Activated T-cell treated with anti-CD3 and anti-CD28 coated beads for 48 hours (primary cell): ENCODE measurements at places on chromosomes 1 and 21.
A peak's percentile ranks its signal among the peaks of the same experiment; 100 is the strongest.

GRCh38 chr1:13832100-13832499 is 132.1 kb downstream of the PRDM2 start:
- no peak for DNase-seq

DNA sequence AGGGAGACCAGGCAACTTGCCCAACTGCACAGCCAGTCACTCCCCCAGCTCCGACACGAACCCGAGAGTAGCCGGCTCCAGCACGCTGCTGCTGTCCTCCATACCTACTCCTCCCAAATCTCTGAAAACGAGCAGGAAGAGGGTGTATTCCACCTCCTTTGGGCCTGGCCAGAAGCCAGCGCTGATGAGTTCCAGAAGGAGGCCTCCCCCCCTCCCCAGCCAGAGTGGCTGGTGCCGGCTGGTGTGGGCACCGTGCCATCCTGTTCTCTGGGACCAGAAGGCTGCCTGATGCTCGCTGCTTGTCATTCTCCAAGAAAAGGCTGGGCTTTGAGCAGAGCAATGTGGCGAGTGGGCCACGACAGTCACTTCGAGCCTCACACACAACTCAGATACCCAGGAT is 22.2 kb downstream of the KCNN3 start:
- DNase-seq = no peak

GRCh38 chr1:44076066-44076465 is 42.6 kb upstream of the KLF17 start:
- no peak for DNase-seq

DNA sequence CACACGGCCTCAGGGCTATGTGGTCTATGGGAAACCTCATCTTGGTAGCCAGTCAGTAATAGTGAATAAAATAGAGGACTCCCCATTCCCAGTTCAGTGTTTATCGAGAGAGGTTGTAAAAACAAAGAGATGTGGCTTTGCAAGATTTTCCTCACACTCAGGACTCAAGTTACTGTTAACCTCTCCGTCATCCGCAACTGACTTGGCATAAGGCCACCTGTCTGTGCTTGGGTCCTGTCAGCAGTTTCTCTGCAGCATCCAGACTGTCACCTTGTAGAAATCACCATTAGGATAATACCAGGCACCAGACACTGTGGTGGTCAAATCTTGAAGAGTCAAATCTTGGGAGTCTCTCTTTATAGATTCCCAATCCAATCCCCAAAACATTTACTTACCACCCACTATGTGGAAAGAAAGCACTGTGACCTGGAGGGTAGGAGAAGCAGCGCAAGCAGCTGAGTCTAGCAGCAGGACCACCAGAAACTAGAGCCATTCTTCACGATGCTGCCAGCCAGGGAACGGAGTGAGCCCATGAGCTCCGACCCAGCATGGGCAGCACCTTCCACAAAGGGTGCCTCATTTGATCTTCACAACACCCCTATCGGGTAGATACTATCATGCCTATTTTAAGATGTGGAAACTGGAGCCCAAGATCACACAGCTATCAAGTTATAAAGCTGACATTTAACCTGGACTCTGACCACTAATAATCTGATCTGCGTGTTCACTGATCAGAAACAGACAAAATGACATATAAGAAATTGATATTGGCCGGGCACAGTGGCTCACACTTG is 5.6 kb upstream of the GPR25 start:
- DNase-seq = no peak

DNA sequence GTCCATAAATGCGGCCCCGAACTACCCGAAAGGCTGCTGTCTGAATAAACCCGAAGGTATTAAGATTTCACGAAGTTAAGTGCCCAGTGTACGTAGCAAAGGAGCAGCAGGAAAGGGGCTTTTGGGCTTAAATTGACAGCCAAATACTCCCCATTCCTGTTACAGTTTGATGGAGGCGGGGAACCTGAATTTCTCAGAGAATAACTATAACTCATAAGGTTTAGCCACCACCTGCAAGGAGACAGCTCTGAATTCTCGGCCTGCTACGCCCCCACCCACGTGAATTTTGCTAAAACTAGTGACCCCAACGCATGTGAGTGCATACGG is 5.2 kb downstream of the GFI1 start:
- no peak for DNase-seq

DNA sequence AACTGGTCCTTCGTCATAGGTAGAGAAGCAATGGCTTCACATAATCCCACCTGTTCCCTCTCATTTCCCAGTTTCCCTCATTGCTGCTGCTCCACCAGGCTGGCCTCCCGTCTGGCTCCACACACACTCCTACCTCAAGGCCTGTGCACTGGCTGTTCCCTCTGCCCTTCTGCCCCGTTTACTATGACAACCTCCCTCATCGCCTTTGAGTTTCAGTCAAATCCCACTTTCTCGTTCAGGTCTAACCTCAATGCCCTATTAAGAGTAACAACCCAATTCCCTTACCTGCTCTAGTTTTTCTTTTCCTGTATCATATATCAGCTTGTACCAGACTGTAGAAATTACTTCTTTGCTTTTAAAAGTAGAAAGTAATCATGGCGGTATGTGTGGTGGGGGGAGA is 589.7 kb downstream of the SMYD3 start:
- DNase-seq = no peak

- DNase-seq = peak; percentile 25
These were observed 2.6 kb downstream of the PRDM2 start for GRCh38 chr1:13702425-13703127.

GRCh38 chr1:1782399-1783221 is 4.3 kb upstream of the NADK start:
- DNase-seq = no peak

GRCh38 chr1:236608930-236609726 is 4.8 kb upstream of the HEATR1 start:
- DNase-seq = peak; percentile 15

DNA sequence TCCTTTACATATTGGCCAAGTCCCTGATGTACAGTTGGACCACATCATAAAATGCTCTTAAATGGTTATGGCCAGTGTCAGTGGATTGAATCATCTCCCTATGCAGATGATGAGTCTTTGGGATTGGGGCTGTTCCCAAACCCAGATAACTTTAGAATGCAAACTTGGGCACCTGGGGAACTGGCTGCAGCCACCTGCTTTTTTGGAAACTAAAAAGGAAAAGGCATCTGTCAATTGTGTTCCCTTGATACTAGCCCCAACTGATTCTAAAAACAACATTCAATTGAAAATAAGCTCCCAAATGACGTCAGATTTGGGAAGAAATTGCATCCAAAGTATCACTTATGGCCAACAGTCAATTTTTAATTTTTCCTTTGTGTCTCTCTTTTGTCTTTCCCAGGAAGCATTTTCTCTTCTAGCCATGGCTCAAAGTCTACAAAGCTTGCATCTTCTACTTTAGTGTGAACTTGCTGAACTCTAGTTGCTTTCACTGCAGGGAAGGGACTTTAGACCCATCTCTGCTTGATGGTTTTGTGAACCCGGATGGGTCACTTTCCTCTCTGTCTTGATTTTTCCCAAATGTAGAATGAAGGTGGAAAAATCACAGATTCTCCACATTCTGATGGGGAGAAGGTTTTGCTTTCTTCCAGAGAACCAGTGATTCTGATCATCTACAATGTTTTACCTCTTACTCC is 402.3 kb upstream of the USP24 start:
- no peak for DNase-seq

- no peak for DNase-seq
These were observed 67.8 kb downstream of the NTMT2 start for GRCh38 chr1:170213596-170213995.

DNA sequence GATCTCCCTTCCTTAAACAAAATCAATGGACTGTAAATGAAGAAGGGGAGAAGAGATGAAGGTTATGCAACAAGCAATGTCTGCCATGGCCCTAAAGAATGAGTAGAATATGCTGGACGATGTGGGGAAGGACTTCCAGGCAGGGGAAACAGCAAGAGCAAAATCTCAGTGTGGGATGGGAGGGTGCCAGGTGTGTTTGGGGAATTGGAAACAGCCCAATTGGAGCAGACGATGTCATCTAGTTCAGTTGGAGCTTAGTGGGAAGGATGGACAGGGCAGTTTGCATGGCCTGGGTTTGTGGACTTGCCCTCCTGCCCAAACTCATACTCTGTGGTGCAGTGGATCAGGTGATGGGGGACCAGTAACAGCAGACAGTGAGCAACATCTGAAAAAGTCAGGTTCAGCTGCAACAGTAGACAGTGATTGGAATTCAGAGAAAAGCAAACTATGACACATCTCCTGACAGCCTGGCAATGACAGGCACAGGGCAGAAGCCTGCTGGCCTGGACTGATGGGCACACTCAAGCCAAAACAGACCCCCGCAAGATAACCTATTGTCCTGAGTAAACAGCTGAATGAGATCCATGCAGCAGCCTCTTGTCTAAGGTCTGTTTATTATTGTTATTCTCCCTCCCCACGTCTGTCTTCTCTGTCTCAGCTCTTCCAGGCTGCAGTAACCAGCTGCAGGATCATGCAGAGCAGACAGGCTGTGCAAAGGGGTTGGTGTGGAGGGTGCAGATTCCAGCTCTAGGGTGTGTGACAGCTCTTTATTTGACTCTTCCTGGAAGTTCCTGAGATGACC is 50.5 kb upstream of the PRELP start:
- no peak for DNase-seq

- DNase-seq = no peak
These were observed 183.0 kb downstream of the BARHL2 start for GRCh38 chr1:90534116-90534515.

- DNase-seq = no peak
These were observed 35.7 kb downstream of the NCF2 start for GRCh38 chr1:183554577-183554976.

GRCh38 chr1:114892194-114892918 is 37.7 kb downstream of the SYCP1 start:
- DNase-seq = no peak

DNA sequence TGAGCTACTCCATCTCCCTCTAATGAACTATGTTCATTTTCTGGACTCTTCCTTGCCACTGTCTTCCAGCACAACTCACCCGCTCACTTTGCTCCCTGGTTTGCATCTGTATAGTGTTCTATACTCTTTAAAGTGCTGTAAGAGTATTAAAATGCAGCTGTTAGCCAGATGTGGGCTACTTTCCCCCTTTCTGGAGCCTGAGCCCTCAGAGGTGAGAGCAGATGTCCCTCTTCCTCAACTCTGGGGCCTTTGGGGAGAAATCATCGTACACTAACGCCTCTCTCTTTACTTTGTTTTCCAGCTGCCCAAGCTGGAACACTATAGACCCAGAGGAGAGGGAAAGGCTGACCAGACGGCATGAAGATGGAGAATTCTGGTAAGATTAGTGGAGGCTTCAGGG is 39.4 kb downstream of the CAPN2 start:
- no peak for DNase-seq

DNA sequence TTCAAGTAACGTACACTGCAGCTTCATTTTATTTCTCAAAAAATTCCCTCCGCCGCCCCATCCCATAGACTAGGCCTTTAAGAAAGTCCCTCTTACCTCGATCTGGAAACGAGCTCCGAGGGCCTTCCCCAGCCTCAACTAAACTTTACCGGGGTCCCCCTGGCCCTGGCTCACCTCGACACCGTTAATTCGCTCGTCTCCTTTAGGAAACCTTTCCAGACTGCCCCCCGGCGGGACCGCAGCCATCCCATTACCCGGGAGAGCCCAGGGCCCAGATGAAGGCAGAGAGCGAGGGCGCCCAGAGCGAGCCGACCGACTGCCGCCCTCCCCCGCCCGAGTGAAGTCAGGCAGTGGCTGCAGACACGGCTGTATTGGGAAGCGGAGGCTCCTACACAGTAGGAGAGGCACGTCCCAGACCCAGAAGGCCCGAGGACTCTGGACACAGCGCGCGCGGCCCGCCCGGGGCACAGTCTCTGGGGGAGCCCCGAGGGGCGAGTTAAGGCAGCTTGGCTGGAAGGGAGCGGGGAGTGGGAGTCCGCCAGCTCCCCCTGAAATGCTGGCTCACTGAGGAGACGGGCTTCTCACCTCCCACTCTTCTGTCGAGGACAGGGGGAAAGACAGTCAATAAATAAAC is 14.6 kb downstream of the SEMA6C start:
- no peak for DNase-seq

GRCh38 chr1:200628223-200628881 is 7.8 kb upstream of the KIF14 start:
- DNase-seq = peak; percentile 53

- DNase-seq = no peak
These were observed 59.2 kb upstream of the RASAL2 start for GRCh38 chr1:178034676-178035075.

DNA sequence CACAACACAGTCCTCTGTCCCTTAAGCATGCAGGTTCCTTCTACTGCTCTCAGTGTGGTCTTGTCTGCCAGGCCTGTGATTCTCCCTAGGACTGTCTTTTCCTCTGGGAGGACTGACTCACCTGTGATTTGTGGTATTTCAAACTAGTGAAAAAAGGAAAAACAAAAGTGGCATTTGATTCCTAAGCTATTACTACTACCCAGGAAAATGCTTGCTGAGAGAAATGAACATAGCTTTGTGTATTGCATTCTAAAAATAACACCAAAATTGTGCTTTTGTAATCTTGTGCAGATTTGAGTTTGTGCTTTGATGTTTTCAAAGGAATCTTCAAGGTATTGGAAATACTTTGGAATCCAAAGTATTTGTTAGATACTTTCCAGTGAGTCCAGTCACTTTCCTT is 57.0 kb downstream of the GPR161 start:
- DNase-seq = no peak

DNA sequence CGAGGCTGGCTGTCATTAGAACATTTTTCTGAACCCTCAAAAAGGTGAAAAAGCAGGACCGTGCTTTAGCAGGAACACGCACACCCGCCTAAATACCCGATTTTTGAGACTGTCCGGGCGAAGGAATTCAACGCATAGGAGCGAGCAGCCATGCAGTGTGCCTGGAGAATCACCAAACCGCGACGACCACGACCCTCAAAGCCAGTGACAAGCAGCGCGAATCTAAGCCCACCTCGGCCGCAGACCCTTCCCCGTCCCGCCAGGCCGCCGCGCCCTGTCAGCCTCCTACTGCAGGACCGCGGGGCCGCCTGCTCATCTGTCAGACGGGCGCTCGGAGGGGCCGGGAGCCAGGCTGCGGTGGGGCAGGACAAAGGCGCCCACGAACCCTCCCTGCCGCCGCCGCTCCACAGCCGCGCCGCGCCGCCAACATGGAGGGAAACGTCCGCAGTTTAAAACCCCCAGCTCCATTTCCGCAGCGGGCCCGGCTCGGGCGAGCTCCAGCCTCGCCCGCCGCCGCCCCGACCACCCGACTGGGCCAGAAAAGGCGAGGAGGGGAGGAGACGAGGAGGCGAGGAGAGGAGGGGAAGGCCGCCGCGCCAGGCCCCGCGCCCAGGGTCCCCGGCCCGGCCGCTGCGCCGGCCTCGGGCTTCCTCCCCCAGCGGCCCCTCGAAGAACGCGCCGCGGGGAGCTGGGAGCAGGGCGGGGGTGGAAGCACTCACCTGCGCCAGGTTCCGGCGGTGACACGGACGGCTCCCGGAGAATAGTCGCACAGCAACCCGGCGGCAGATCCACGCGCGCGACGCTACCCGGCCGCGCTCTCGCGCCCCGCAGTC is at the start of gene LBR:
Gene LBR, minus strand, starts transcription at position 804 of the 833 bp plus-strand sequence. CDS start 3,963 bp downstream, outside the sequence.
- peak; percentile 27 for DNase-seq

- DNase-seq = no peak
These were observed 98.8 kb downstream of the ZNF644 start for GRCh38 chr1:90922996-90923395.
